ENCODE measurements at places on chromosomes 7 and 10.

GRCh38 chr10:2556883-2557282 is 510.5 kb upstream of the PFKP start:
- DNase-seq, result no peak

DNA sequence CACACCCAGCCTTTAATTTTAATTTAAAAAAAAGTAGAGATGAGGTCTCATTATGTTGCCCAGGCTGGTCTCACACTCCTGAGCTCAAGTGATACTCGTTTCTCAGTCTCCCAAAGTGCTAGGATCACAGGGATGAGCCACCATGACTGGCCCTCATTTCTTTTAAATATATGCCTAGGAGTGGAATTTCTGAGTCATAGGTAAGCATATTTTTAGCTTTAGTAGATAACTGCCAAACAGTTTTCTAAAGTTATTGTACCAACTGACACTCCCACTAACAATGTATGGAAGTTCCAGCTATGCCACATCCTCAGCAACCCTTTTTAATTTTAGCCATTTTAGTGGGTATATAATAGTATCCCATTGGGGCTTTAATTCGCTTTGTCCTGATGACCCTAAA is 13.8 kb upstream of the PPIF start:
- DNase-seq, result no peak

GRCh38 chr10:113620511-113620910 is 43.3 kb downstream of the NRAP start:
- no peak for DNase-seq

- DNase-seq, result no peak
These were observed 17.6 kb upstream of the FGFR2 start for GRCh38 chr10:121615836-121616235.

GRCh38 chr10:77586719-77587415 is 50.7 kb downstream of the KCNMA1 start:
- DNase-seq, result no peak

- no peak for DNase-seq
These were observed 2.3 kb downstream of the ZC3HAV1L start for GRCh38 chr7:139033346-139034114.

DNA sequence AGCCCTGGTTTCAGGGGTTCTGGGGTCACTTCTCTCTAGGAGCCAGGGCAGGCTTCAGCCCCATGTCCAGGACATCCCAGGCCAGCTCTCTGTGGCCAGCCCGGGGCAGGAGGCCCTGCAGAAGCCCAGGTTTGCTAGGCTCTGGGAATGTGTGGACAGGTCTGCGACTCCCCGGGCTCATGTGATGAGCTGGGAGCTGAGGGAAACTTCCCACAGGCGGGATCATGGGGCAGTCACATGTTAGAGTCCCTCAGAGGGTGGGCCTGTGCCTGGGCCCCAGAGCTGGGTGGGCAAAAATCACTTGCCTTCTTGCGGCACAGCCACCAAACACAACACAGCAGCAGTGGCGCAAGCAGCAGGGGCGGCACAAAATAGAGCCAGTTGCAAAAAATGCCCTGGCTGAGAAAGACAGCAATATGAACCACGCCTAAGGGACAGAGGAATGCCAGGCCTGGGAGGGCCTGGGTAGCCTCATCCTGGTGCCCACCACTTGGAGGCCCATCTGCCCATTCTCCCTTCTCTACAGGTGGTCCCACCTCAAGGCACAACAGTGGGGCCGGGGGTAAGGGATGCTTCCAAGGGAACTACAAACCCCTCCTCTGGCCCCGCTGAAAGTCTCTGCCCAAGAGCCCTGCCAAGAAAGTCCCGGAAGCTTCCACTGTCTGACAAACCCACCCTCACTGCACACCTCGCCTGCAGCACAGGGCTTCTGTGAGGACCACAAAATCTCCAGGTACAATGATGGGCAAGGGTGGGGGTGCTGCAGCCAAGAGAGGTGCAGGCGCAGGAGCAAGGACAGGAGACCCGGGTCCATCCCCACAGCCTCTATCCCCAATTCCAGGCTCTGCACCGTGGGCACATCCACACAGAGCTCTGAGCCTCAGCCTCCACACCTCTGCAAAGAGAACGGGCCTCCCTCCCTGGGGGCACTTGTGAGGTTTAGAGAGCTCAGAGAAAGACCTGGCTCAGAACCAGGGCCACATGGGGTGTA is 34.6 kb upstream of the ANTXRL start:
- no peak for DNase-seq

GRCh38 chr7:3168869-3169268 is 125.2 kb upstream of the CARD11 start:
- DNase-seq, result no peak

DNA sequence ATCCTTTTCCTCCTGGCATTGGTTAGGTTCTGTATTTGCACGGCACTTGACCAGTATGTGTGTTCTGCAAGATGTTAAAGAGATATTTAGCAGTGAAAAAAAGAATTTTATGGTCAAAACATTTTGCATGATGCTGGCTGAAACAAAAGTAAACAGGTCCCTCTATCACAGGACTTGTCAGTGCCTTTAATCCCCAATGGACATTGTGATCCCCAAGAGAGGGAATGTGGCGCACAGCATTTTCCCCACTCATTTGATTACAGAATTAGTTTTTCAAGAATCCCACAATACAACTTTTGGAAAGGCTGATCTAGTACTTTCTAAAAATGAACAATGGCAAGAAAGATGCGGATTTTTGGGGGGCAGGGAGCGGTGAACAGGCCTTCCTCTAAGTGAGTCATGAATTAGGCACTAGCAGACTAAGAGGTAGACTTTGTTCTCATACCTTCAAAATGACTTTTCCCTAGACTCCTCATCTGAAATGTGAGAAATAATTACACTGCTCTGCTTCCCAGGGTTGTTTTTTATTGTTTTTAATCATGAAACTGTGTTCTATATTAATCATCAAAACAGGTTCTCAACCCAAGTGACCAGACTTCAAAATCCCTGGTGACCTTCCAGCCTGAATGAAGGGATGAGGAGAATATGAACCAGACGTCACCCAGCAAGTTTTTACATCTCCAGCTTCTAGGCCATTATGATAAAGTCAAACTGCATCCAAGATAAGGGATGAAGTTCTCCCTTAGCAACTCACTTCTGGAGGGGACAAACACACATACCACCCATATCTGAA is 8.6 kb downstream of the FBXW4 start:
- DNase-seq, result no peak

GRCh38 chr7:108263425-108263824 is 133.3 kb upstream of the LAMB4 start:
- peak; percentile 91 for DNase-seq

DNA sequence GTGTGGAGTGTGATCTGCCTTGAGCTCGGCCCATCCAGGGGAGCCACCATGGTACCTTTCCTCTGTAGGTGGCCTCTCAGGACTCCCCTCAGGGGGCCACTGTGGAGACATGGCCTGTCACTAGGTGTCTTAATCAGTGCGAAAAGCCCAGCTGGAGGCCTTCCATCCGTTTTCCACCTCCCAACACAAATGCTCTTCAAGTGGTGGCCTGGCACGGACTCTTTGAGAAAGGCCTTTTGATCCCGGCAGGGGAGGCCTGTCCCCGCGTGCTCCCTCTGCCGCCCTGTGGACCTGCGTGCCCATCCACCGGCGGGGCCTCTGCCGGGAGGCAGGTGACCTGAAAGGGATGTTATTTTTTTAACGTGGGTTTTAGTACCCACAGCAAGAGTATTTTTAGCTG is 149.5 kb downstream of the RGS10 start:
- DNase-seq, result no peak

DNA sequence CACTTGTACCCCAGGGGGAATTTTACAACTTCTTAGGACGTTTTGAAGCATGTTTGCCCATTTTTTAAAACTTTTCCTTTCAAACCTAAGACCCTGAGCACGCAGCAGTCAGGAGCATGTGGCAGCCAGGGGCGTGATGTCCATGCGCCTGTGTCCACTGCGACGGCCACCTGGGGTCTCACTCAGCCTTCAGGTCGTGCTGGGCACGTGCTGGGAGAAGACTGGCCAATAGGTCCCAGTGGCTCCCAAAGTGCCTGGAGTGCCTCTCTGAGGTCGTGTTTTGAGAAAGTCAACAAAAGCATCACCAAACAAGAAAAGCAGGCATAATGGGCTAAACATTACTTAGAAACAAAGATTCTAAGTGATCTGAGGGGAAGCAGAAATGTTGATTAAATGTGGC is 14.8 kb downstream of the LRRC27 start:
- no peak for DNase-seq

DNA sequence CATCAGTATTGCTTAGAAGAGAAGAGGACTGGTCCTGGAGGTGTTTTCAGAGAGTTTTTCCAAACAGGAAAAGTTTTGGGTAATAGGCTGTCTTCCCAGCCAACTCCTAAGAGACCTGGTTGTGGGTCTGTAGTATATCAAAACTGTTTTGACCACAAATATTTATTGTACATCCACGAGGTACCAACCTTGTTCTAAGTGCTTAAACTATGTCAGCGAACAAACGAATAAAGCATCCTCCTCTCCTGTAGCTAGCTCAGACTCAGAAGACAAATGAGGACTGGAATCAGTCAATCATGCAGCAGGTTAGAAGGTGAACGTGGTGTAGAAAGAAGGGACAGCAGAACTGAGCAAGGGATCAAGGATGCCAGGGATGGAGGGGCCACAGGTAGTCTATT is 61.6 kb upstream of the MKI67 start:
- DNase-seq, result no peak

GRCh38 chr7:132400561-132401142 is 175.6 kb downstream of the PLXNA4 start:
- DNase-seq, result no peak

DNA sequence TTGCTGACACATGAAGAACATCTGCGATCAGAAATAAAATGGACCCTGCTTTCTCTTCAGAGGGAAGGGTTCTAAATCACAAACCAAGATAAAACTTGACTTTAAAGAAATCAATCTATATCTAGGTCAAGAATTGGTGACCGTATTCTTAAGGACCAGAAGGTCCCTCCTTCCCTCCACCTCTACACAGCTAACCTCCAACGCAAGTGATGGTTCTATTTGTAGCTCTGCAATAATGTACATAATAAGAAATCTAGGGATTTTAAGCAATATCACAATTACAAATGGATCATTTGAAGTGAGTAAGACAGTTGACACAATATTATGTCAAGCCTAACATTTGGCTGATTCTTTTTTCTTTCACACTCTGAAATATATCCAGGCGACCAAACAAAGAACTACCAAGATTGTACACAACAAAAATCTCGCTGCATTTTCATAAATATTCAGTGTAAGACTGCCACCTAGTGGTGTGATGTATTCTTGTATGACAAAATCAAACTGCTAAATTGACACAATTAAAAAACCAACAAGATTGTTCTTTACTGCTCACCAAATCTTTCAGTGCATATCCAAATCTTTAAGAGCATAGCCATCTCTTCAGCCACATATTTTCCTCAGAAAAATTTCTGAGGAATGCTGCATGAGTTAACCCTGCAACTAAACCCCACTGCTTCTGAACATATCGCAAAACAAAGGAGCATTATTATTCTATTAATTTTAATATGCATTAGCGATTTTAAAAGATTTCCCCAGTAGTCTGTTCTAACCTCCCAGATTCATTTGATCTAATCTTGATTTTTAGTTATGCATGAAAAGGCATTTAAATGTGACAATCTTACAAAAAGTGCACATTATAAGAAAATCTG is 44.5 kb downstream of the ICA1 start:
- peak; percentile 88 for DNase-seq

- no peak for DNase-seq
These were observed 86.7 kb downstream of the ARHGAP22 start for GRCh38 chr10:48517911-48518811.

DNA sequence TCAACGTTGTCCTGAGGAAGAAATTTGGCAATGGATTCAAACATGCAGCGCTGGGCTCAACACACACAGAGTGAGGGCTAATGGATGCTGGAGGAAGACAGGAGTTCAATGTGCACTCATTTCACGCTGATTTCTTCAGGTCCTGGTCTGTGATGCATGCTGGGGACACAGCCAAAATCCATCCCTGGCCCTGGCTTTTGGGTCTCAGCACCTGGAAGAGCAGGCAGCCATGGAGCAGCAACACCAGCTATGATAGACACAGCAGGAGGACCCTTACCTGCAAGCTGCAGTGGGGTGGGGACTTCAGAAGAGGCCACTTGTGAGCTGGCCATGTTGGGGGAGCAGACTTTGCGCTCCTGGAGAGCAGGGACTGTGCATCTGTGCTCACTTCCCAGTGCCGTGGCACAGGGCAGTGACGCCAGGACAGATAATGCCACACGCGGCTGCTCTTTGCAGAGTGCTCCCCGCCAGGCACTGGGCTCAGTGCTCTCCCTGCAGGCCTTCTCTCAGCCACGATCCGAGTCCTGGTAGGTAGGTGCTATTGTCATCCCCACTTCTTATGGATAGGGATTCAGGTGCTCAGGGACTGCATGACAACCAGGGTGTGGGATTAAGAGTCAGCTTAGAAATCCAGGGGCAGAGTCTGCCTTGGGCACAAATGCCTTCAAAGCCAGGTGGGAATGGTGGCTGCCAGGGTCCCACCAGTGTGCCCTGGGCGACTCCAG is 138.8 kb upstream of the UNC5B start:
- DNase-seq, result no peak

DNA sequence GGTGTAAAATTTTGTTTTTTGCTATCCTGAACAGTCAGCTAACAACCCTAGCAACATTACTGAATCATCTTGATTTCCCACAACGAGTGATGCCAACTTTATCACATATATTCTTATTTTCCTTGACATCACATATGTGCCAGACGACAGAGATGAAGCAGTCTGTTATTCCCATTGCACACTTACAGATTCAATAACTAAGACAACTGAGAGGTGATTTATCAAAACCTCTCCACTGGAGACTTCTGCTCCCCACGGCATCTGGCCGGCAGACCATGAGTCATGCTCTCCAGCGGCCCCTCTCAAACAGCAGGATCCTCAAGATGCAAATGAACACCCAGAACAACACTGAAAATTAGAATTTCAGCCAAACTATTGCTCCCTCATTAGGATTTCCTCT is 57.1 kb downstream of the AMPH start:
- DNase-seq, result no peak

DNA sequence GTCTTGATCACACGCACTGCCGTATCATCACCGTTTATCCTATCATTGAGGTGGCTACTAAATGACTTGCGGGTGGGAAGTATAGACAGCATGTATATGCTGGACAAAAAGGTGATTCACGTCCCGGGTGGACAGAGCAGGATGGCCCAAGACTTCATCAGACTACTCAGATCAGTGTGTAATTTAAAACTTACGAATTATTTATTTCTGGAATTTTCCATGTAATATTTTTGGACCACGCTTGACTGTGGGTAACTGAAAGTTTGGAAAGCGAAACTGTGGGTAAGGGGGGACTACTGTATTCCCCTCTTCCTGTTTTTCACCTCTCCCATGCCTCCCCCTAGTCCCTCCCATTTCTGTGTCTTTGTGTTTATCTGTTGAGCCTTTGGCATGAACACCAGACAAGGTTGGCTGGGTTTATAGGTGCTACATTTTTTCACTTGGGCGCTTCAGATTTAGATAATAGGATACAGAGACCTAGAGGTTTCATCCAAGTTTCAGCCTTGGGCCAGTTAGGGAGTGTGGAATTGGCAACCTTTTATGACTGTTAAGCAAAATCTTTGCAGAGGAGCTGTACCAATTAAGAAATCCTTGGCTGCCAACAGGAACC is 55.8 kb downstream of the RBM20 start:
- DNase-seq, result no peak
